ENCODE measurements at places on chromosomes 13 and 19.

- DNase-seq = no peak
Observed at GRCh38 chr19:19406878-19407632, 1.6 kb downstream of the GATAD2A start.

GRCh38 chr13:105702441-105702840 is 833.0 kb downstream of the EFNB2 start:
- no peak for DNase-seq

DNA sequence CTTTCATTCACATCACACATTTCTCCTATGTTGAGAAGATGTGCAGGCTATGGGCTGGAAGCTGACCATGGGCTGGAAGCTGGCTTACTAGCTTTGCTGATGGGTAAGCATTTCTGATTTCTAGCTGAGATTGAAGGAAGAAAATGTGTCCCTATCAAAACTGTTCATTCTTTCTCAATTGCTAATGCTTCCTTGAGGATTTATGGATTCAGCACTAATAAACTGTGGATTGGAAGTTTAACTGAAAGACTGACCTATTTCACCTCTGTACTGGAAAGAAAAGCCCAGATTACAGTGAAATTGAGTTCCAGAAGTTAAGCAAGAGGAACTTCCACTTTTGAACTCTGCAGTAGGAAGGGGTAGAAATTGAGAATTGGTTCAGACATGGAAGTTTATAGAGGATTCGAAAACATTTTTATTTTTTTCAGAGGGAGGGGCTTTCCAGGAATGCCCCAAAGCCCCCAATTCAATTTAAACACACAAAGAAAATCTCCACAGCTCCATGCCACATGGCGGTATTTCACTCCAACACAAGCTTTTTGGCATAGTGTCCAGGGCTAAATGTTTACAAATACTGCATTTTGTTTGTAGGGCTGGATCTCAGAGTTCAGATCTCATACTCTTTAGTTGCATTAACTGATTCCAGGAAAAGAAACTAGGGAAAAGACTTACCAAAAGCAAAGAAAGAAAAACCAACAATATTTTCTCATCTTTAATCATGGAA is 61.2 kb upstream of the ARGLU1 start:
- no peak for DNase-seq

DNA sequence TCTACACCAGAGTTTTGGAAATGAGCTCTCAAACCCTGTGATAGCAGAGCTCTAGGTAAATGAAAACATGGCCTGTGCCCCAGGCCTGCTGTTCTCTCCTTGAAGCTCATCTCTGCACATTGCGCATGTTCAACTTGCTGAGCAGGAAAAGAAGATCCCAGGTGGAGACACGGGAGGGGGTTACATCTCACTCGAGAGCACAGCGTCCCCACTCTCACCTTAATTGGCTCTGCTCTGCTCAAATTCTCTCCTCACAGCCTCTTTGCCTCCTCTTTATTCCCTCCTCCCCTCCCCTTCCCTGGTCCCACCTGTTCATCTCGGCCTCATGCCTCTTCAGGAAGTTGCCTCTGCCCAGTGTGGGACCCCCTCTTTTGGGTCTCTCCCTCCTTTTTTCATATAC is 44.7 kb downstream of the RGCC start:
- DNase-seq = no peak

All from NCI-H2081 (cell line).